HepG2 (cell line): ENCODE measurements at places on chromosomes 5 and 9.
A peak's percentile ranks its signal among the peaks of the same experiment; 100 is the strongest.

GRCh38 chr5:33524476-33524875, 83.7 kb downstream of the TARS1 start:
- no peak for DNase-seq

GRCh38 chr9:128142596-128142995, 6.7 kb upstream of the LCN2 start:
- DNase-seq: no peak

DNA sequence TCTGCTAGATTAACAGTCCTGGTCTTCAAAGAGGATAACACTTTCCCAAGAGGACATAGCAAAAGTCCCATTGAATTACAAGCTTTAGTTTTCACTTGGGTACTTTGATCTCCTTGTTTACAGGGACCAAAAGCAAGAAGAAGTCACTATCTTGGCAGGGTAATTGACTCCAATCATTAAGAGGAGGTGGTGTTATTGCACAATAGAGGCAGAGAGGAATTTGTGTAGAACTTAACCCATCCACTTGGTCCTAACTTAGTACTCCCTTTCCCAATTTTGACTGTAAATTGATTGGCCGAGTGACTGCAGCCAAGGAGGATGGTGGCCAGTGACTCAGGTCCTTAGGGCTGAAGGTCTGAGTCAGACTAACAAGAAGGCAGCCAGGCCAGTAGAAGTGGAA, 9.3 kb upstream of the TRPC7 start:
- no peak for DNase-seq

GRCh38 chr5:169832304-169832703, 148.0 kb downstream of the INSYN2B start:
- no peak for DNase-seq

DNA sequence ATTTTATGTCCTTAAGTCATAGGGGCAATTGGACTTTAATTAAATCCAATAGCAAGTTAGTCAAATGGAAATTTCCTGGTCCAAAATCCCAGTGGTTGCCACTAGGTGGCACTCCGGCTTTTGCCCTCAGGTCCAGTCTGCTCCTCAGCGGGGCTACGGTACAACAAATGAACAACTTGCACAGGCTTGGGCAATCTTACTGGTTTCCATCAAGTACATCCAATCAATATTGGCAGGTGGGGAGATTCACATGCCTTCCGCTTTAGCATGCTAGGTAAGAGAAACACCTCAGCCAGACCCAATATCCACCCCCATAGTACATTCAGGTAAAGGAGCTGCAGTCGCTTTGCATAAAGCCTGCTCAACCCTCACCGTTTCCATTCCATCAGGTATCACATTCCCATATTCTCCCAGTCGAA, 6.3 kb upstream of the MXD3 start:
- DNase-seq: peak; percentile 75

DNA sequence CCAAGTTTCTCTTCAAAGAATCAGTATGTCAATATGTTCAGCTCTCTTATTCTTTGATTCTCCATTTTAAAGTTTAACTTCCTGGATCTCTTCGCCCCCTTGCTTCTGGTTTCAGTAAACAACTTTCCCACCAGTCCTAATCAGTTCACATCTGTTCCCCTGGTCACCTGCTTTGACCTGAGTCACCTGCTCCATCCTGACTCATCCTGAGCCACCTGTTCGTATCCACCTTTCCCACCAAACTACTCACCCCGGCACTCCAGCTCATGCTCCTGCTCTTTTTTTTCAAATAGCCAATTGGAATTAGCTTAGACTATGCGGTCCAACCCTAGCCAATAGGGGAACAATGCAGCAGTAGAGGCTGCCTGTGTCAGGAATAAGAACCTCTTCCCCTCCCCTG, 23.6 kb upstream of the CSF1R start:
- no peak for DNase-seq

- DNase-seq: no peak
Measured at GRCh38 chr9:127501821-127502343, 50.6 kb downstream of the LRSAM1 start.

DNA sequence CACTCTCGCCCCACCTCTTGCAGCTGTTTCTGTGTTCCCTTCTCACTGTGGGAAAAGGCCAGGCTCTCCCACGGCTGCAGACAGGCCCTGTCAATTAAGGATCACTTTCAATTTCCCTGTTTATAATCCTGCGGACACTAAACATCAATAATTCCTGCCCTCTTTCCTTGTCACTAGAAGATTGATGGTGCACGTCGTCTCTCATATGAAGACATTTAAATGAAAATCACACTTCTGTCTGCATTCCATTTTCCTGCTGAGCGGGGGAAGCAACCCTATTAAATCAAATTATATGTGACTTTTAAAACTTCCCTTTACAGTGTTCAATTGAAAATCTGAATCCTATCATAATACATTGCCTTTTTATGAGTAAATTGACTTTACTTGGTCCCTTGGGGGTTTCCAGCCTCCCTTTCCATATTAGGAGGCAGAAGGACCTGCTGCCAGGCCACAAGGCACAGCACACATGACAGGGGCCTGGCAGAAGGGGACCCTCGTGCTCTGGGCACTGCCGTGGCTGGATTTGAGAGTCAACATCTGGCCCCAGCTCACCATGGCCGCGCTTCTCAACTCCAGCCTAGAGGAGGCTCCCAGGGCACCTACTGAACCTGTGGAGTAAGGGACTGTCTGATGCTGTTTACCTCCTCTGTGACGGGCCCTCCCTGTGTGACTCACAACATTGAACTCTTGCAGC, 311.0 kb upstream of the IRX4 start:
- DNase-seq: no peak

DNA sequence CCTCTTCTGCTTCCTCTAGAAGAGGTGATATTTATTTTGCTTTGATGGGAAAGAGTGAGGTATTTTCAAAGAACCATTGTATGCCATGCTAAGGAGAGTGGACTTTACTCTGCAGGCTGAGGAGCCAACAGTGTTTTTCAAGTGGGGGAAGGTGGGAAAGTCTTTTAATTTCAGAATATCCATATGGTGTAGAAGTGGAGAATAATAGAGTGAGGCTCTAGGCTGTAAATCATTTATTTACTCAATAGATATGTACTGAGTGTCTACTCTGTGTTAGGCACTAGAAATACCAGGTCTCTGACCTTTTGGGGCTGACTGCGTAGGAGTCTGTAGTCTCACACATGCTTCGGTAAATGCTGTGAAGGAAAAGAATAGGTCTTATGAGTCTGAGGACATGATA, 30.7 kb upstream of the TENT2 start:
- DNase-seq: peak; percentile 96

- no peak for DNase-seq
Measured at GRCh38 chr9:93697352-93698139, 121.2 kb downstream of the PHF2 start.

GRCh38 chr9:93413530-93413929, 38.0 kb upstream of the FAM120A start:
- no peak for DNase-seq

DNA sequence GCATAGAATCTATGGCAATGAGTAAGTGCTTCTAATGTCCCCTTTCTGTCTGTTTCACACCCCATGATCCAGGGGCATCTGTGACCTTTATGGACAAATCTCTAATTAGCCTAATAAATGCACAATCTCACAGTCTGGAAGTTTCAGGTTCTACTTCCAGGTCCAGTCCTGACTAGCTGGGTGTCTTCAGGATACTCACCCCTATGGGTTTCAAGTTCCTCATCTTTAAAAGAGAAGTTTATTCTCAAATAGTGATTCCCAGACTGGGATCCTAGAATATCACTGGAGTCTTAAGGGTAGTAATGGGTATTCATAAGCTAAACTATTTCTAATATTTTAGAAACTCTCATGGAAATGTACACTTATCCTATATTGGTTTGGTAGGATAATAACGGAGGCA, 77.2 kb upstream of the ABCA1 start:
- no peak for DNase-seq

GRCh38 chr9:7297521-7297920, 502.1 kb downstream of the DMAC1 start:
- DNase-seq: no peak

GRCh38 chr9:130806327-130806716, 28.7 kb upstream of the ABL1 start:
- DNase-seq: no peak

DNA sequence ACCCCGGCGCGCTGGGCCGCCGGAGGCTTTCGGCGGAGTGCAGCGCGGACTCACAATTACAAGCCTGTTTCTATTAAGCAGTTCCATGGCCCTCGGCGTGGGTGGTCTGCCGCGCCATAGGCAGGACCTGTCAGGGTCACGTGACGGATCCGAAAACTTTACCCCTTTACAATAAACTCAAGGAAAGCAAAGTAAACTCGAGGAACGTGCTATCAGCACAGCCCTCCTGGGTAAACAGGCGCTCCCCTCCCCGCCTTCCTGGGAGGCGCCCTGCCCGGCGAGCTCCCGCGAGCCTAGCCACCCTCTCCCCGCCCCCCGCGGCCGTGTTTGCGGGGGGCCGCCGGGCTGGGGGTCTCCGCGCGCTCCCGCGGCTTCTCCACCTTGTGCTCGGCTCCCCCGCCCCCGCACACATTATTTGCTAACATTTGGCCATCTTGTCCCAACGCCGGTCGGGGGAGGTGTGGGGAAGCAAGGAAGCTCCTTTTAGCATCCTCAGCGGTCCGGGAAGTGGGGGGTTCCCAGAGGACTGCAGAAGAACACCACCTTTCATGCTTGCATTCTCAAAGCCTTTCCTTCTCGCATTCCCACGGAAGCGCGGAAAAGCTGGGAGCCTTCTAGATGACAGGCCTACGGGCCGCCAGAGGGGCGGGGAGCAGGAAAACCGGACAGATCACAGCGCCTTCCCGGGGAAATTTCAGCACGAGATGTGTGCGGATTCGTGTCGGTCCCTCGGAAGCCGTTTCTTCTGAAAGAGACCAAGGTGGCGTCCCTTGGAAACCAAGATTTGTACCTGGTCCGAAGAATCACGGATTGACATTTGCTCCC, at the start of gene PTCH1:
Gene PTCH1, minus strand, starts transcription at position 238 of the 825 bp plus-strand sequence.
- DNase-seq: no peak

DNA sequence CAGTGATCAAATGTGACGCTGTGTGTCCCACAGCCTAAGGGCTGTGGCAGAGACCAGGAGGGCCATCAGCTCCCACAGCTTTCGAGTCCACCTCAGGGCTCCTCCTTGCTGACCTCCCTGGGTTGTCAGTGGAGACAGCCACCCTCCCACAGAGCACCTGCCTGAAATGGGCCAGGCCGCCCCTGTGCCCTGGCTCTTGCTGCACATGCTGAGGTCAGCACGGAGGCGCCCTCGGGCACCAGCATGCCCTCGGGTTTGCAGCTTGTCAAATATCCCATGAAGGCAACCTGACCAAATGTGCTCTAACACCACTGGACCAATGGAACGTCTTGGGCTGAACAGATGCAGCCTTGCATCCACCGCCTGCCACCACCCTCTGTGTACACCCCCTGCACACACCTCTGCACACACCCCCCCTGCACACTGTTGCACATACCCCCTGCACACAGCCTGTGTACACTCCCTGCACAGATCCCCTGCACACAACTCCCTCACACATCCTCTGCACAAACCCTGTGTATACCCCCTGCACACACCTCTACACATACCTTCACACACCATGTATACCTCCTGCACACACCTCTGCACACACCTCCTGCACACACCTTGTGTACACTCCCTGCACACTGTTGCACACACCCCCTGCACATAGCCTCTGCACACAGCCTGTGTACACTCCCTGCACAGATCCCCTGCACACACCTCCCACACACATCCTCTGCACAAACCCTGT, 2.0 kb upstream of the CEP72 start:
- no peak for DNase-seq
